ENCODE measurements at places on chromosomes 13 and 19.

GRCh38 chr19:54158812-54159351 lies 639 bp downstream of the LENG1 start:
- DNase-seq, result no peak

DNA sequence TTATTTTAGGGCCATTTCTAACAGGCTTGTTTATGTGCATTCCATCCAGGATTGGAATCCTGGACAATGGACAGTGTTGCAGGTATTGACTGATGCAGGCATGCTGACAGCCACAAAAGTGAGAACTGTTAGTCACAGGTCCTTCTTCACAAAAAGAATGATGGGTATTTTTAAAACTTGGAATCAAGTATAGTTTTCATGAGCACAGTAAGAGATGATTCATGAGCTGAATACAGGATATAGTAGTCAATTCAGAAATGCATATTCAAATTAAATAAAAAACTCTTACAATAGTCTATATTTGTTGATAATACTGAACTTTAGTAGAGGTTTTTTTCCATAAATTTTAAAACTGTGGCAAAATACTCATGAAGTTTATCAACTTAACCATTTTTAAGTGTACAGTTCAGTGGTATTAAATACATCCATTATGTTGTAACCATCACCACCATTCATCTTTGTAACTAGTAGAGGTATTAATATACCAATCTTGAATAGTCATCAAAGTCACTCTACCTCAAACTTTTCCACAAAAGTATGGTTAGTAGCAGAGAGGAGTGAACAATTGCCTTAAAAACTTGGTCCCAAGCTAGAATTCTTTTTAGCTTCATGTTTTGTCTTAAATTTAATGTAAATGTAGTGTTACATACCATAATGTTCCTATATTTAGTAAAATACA lies 79.5 kb downstream of the KCNRG start:
- peak; percentile 72 for DNase-seq

GRCh38 chr13:29284726-29285125 lies 310.8 kb downstream of the SLC7A1 start:
- no peak for DNase-seq

DNA sequence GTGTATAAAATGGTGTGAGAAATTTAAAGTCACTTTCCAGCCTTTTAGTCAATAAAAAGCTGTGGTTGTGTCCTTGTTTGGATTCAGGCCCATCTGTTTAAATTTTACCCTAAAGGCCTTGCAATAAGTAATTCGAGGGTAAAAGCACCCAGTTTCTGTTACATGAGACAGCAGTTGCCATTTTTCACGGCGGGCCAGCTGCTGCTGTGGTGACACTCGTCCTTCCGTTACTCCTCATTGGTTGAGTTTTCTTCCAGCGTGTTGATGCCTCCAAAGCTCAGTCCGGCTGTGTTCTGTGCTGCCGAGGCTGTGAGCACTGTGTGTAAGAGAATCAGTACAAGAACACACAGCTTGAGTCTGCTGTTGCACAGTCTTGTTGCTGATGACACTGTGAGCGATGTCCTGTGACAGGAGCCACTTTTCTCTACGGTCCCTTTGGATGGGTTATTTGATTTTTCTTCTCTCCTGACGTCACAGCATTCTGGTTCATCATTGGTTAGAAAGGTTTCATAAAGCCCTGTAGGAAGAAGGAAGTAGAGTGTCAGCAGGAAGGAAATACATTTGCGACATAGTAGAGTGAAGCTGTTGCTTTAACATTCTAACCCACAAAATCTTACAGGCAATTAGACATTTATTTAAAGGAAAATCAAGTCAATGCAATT lies 602.5 kb upstream of the ARGLU1 start:
- no peak for DNase-seq

All from bronchial epithelial cell (primary cell).